ENCODE measurements at places on chromosomes 12 and 14.
A peak's percentile ranks its signal among the peaks of the same experiment; 100 is the strongest.

GRCh38 chr12:91215940-91216454 lies 33.4 kb upstream of the DCN start:
- peak; percentile 13 for DNase-seq

DNA sequence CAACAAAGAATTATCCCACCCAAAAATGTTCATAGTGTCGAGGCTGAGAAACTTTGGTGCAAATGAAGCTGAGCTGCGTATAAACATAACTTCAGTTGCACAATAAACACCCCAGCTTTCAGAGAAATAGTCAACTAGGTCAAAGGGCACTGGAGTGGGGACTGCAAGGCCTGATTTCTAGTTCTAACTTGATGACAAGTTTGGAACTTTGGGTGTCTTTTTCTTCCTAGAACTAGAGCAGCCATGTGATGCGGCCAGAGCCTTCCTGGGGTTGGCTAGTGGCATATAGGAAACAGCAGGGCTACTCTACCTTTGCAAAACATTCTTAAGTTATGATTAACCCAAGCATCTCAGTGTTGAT lies 298.4 kb upstream of the AMIGO2 start:
- DNase-seq, result peak; percentile 60

DNA sequence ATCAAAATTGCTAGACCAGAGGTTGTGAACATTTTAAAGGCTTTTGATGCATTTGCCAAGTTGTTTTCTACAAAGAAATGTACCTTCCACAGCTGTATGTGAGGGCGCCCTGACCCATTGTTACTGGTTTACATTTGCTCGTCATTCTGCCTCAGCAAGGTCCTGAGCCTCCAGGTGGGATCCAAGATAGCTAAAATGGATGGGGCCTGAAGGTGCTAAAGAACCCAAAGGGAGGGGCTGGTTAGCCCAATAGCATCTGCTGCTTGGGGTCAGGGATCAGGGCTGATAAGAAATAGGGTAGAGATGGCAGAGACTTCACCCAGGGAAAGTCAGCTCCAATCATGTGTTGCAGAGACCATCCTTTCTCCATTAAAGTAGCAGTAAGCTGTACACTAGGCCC lies 43.1 kb downstream of the GALNT16 start:
- no peak for DNase-seq

GRCh38 chr12:61220337-61220736 lies 1039.9 kb upstream of the USP15 start:
- no peak for DNase-seq

DNA sequence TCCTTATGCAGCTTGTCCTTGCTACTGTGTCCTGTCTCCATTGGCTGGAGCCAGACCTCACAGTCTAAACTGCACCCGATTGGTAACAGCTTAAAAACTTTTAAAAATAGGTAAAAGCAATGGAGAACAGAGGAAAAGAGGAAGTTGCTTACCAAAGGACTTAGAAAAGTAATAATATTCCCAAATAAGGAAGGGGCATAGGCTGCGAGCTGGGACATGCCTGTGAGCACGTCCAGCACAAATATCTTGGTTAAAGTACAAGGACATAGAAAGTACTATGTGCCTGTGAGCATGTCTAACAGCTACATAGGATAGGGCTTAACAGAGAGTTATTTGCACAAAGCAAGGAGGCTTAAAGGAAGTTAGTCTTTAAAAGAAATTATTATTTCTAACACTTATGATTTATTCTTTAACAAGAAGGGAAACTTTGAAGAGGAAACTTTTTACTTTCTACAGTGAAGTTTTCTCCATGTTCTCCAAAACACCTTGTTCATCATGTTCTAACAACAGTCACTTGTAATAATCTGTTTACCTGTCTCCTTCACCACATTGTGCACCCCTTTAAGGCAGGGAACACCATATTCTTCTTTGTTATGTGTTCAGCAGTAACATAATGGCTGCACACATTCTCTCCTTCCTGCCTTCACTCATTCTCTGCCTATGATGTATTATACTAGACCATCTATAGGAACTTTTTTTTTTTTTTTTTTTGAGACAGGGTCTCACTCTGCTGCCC lies 9.8 kb upstream of the UBE2N start:
- DNase-seq, result no peak

GRCh38 chr14:72060460-72060859 lies 128.2 kb downstream of the RGS6 start:
- DNase-seq, result no peak

DNA sequence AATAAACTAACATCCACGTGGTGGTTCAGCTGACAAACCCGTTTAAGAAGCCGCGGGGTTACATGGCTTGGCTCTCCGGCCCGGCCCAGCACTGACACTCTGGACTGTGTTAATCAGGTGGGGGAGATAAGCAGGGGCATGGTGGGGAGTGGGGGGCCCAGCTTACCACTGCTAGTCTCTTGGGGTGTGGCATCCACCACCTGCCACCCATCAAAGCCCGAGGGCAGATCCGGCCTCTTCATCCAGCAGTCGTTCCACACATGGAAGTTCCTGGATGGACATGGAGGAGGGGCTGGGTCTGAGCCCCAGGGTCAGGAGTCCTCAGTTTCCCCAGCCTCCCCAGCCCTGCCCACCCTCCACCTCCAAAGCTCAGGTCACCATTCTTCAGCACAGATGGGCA lies 4.9 kb downstream of the TGM1 start:
- no peak for DNase-seq

DNA sequence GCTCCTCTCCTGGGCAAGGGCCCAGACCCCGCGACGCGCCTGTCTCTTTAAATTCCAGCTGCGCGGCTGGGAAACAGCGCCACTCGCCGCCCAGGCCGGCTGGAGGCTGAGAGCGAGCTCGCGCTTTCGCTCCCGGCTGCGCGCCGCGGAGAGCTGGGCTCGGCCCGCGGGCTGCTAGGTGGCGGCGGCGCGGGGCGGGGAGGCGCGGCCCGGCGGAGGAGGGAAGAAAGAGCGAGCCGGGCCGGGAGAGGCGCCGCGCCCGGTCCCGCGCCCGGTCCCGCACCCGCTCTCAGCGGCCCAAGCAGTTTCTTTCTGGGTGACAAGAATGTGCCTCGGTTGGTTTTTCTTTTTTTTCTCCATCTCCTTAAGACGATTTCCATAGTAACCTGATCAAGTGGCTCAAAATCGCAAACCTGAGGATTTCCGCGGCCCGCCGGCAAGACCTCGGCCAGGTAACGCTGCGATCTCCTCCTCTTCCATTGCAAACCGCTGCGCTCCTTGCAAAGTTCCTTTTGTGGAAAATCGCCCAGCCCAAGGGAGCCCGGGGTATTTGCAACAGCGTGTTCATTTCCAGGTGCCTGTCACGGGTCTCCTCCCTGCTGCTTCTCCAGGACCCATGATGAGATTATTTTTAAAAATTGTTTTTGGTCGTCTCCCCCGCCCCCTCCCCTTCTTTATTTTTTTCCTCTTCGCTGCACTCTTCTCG lies 259.5 kb upstream of the E2F7 start:
- peak; percentile 83 for DNase-seq

- no peak for DNase-seq
Observed at GRCh38 chr12:64332296-64332695, 58.3 kb downstream of the C12orf56 start.

DNA sequence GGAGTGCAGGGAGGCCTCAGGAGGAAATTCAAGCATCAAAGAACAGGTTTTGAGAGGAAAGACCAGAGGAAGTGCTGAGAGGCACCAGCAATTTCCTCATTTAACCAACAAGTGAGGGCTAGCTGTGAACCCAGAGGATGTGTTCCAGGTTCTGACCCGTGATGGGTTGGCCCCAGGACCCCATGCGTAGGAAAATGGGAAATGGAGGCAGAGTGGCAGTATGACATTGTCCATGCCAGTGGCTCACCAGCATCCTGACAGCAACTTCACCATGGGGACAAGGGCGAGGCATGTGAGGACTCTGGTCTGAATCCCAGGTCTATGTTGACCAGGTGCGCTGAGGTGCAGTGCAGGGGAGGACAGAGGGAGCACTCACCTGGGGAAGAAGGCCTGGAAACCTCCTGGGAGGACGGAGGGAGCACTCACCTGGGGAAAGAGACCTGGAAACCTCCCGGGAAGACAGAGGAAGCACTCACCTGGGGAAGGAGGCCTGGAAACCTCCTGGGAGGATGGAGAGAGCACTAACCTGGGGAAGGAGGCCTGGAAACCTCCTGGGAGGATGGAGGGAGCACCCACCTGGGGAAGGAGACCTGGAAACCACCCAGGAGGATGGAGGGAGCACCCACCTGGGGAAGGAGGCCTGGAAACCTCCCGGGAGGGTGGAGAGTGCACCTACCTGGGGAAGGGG lies 6.7 kb upstream of the CACNA2D4 start:
- no peak for DNase-seq

GRCh38 chr14:35043046-35043445 lies 3.0 kb upstream of the FAM177A1 start:
- no peak for DNase-seq

DNA sequence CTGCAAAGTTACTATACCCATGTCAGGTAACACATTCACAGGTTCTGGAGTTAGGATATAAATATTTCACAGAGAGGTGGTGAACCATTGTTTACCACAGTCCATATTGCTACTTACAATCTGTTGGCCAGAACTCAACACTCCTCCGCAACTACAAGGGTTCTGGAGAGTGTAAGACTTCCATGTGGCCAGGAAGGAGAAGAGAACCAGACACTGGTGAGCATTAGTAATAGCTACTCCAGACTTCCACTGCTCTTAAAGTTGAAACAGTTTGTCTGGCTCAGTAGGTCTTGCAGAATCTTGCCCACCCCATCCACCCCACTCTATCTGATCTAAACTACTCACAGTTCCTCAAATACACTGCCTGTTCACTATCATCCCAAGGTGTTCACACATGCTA lies 369.6 kb downstream of the DUSP6 start:
- no peak for DNase-seq

DNA sequence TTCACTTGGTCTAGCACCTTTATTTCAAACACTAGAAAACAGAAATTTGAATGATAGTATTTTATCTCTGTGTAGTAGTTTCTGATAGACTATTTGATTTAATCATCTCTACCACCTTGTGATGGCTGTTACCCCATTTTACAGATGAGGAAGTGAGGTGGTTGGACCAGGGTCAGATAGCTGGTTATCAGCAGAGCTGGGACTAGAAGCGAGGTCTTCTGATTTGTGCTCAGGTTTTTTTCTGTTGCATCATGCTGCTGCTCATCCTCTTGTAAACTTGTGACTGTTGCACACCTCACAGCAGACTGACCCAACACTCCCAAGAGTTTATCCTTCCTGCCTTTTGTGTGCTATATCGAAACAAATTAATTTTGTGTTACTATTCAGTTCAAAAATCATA lies 10.1 kb upstream of the MANSC4 start:
- DNase-seq, result no peak

GRCh38 chr12:119383206-119383605 lies 48.7 kb downstream of the CCDC60 start:
- DNase-seq, result no peak

GRCh38 chr12:68447797-68448260 lies 115.7 kb upstream of the MDM1 start:
- no peak for DNase-seq

DNA sequence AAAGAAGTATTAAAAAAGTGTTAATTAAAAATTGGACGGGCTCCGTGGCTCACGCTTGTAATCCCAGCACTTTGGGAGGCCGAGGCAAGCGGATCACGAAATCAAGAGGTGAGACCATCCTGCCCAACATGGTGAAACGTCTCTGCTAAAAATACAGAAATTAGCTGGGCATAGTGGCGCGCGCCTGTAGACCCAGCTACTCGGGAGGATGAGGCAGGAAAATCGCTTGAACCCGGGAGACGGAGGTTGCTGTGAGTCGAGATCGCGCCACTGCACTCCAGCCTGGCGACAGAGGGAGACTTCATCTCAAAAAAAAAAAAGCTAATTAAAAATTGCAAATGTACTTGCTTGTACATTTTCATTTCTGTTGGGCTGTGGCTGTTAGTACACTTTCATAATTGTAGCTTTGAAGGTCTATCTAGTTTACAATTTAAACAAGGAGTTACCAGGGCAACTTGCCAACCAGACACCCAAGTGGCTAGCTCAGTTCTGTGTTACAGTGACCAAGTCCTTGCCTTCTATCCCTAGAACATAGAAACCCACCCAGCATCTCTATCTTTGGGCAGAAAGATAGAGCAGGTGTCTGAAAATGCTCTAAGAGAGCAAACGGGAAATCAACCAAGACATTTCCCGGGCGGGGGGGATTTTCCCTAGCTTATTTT lies 1.2 kb downstream of the COA8 start:
- DNase-seq, result peak; percentile 16

GRCh38 chr14:68333262-68333661 lies 459.6 kb downstream of the ZFP36L1 start:
- no peak for DNase-seq

- DNase-seq, result no peak
Observed at GRCh38 chr12:1313906-1314305, 280.5 kb downstream of the FBXL14 start.

GRCh38 chr14:48537600-48537999 lies 862.2 kb upstream of the MDGA2 start:
- no peak for DNase-seq

Data from right cardiac atrium (tissue), 5 donors.